ENCODE measurements at places on chromosomes 4 and X.

DNA sequence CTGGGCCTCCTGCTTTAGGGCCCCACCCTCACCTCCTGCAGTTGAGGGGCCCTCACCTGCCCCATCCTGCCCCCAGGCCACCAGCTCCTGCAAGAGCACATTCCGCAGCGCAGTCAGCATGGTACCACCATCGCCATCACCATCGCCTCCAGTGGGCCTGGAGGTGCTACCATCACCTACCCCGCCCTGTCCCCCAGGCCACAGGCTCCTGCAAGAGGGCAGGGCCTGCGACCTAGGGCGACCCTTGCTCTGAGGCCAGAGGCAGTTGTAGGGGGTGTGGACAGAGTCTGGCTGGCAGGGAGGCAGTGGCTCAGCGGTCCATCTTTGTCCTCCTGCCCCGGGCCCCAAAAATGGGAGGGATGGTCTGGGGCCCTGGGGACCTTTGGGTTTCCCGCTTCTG lies 3.9 kb upstream of the HAUS7 start:
- peaks cover 37% of the 10 kb centered on the region for H3K4me1 ChIP-seq
- H3K4me3 ChIP-seq, result peak overlapping the region; percentile 49
- no peaks in the 10 kb centered on the region for H3K27me3 ChIP-seq
- H3K36me3 ChIP-seq, result no peaks in the 10 kb centered on the region
- DNase-seq, result no peak

DNA sequence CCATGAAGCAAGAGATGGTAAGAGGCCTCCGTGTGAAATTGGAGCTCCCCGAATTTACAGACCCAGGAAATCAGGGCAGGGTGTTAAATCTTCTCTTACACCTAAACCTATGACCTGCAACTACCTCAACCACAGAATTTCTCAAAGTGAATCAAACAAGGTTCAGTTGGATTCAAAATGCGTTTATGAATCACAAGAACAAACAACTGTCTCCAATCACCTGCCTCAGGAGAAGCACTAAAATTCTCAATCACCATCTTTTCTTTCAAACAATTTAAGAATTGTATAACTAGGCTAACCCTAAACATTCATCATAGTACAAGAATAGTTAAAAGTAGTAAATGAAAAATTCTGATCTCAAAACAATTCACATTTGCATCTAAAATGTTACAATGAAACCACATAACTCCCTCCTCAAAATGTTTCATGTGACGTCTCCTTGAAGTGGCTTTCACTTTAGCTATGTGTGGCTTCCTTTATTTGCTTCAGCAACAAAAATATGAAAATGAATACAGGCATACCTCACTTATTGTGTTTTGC lies 19.2 kb downstream of the PPP3CA start:
- no peak overlapping the region for H3K4me3 ChIP-seq
- DNase-seq, result no peak
- H3K27ac ChIP-seq, result no peak overlapping the region
- H3K27me3 ChIP-seq, result no peaks in the 10 kb centered on the region
- H3K4me1 ChIP-seq, result peaks cover 37% of the 10 kb centered on the region

GRCh38 chrX:39161611-39162255 lies 360.5 kb downstream of the MID1IP1 start:
- H3K4me3 ChIP-seq, result no peak overlapping the region
- no peaks in the 10 kb centered on the region for H3K36me3 ChIP-seq
- H3K27ac ChIP-seq, result no peak overlapping the region
- no peaks in the 10 kb centered on the region for H3K4me1 ChIP-seq
- no peak for DNase-seq
- H3K27me3 ChIP-seq, result peaks cover 5% of the 10 kb centered on the region

DNA sequence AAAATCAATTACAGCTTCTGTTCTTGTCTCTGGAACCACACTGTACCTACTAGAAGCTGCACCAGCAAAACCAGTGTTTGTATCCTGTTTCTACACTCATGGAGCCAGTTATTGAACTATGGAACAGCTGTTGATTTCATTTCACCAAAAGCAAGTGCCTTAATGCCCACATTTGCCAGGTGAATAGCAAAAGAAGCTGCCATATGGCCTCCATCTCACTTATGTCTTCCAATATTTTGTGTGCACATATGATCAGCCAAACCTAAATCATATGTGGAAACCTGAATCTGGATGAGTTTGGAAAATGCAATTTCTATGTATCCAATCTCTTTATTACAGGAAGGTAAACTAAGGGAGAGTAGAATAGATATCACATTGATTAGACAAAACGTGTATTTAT lies 415.8 kb upstream of the GRID2 start:
- no peaks in the 10 kb centered on the region for H3K36me3 ChIP-seq
- no peaks in the 10 kb centered on the region for H3K27me3 ChIP-seq
- no peak for DNase-seq

- no peak overlapping the region for H3K27ac ChIP-seq
- no peak overlapping the region for H3K4me3 ChIP-seq
- no peaks in the 10 kb centered on the region for H3K36me3 ChIP-seq
- peaks cover 14% of the 10 kb centered on the region for H3K4me1 ChIP-seq
- DNase-seq, result peak; percentile 27
Observed at GRCh38 chr4:7462509-7462971, 27.8 kb upstream of the PSAPL1 start.

DNA sequence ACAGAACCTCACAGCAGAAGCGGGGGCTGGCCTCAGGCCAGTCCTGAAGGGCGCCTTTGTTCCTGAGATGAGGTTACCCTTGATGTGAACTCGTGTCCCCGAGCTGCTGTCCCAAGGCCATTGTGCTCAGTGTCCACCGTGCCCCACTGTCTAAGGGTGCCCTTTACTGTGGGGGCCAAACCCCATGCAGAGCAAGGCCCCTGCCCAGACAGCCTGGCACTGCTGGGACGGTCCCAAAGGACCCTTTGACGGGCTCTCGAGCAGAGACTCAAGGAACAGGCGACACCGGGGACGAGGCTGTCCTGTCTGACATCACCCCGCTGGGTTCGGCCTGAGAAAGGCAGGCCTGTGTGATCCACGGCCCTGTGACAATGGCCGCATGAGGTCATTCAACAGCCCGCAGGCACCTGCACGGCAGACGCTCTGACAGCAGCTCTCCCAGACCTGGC lies 100.6 kb downstream of the ABLIM2 start:
- H3K4me3 ChIP-seq, result no peak overlapping the region
- no peaks in the 10 kb centered on the region for H3K27me3 ChIP-seq
- peaks cover 6% of the 10 kb centered on the region for H3K4me1 ChIP-seq
- no peak for DNase-seq

GRCh38 chr4:24141836-24142235 lies 252.0 kb upstream of the PPARGC1A start:
- no peak for DNase-seq
- H3K27me3 ChIP-seq, result no peaks in the 10 kb centered on the region
- no peaks in the 10 kb centered on the region for H3K36me3 ChIP-seq
- H3K4me3 ChIP-seq, result no peak overlapping the region

- H3K4me1 ChIP-seq, result no peaks in the 10 kb centered on the region
- no peak overlapping the region for H3K4me3 ChIP-seq
- H3K27ac ChIP-seq, result no peak overlapping the region
- no peaks in the 10 kb centered on the region for H3K36me3 ChIP-seq
Observed at GRCh38 chr4:69239557-69240168, 25.1 kb upstream of the UGT2B11 start.

- DNase-seq, result no peak
- no peaks in the 10 kb centered on the region for H3K4me1 ChIP-seq
- H3K36me3 ChIP-seq, result no peaks in the 10 kb centered on the region
Observed at GRCh38 chr4:8886612-8887406, 15.2 kb upstream of the HMX1 start.

GRCh38 chrX:136262812-136263315 lies 11.7 kb upstream of the MAP7D3 start:
- DNase-seq, result no peak
- H3K27ac ChIP-seq, result no peak overlapping the region
- H3K27me3 ChIP-seq, result no peaks in the 10 kb centered on the region
- H3K36me3 ChIP-seq, result no peaks in the 10 kb centered on the region
- H3K4me3 ChIP-seq, result no peak overlapping the region

GRCh38 chr4:101753721-101754120 lies 36.8 kb upstream of the BANK1 start:
- no peaks in the 10 kb centered on the region for H3K4me1 ChIP-seq
- H3K36me3 ChIP-seq, result no peaks in the 10 kb centered on the region
- no peak overlapping the region for H3K4me3 ChIP-seq
- no peaks in the 10 kb centered on the region for H3K27me3 ChIP-seq
- H3K27ac ChIP-seq, result no peak overlapping the region

GRCh38 chr4:69601065-69601464 lies 38.4 kb downstream of the UGT2A2 start:
- no peak for DNase-seq
- no peak overlapping the region for H3K27ac ChIP-seq
- no peaks in the 10 kb centered on the region for H3K4me1 ChIP-seq
- no peaks in the 10 kb centered on the region for H3K36me3 ChIP-seq
- H3K27me3 ChIP-seq, result no peaks in the 10 kb centered on the region

GRCh38 chrX:64152857-64153256 lies 52.7 kb downstream of the AMER1 start:
- H3K4me3 ChIP-seq, result no peak overlapping the region
- H3K27me3 ChIP-seq, result no peaks in the 10 kb centered on the region
- no peaks in the 10 kb centered on the region for H3K36me3 ChIP-seq
- no peaks in the 10 kb centered on the region for H3K4me1 ChIP-seq

DNA sequence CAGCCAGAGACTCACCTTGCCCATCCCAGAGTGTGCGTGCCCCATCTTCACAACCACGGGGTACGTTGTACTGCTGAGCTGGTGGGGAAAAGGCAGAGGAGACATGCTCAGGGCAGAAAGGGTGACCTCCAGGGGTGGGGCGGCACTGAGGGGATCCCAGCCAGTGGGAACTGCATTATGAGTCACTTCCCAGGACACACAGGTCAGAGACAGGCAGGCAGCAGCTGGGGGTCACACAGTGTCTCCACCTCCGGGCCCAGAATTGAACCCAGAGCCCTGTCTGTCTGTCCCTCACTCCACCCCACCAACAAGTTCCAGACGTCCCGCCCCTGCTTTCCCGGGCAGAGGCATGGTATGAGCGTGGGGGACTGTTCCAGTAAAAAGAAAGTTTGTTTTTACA lies 4.8 kb upstream of the TIMP1 start:
- H3K4me3 ChIP-seq, result no peak overlapping the region
- H3K4me1 ChIP-seq, result peaks cover 5% of the 10 kb centered on the region
- no peak for DNase-seq
- no peaks in the 10 kb centered on the region for H3K36me3 ChIP-seq
- no peak overlapping the region for H3K27ac ChIP-seq

- H3K27ac ChIP-seq, result peak overlapping the region; percentile 43
- no peaks in the 10 kb centered on the region for H3K36me3 ChIP-seq
- peak; percentile 29 for DNase-seq
- H3K27me3 ChIP-seq, result no peaks in the 10 kb centered on the region
Observed at GRCh38 chr4:42282081-42282901, 115.0 kb upstream of the SHISA3 start.

DNA sequence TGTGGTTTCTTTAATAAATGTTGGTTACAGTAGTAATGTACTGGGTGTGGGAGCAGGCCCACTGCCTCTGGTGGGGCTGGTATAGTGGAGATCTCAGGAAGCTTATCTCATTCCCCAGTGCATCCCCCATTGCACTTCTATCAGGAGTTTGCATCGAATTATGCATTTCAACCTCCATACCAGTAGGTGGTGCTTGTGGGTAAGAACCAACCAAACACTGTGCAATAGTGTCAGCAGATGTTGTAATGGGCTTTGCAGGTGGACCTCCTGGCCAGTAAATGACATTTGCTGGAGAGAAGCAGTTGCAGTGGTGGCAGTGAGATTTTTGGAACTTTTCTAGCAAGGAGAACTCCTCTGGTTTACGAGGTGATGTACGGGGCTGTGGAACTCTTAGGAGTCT lies 150.6 kb downstream of the POU3F4 start:
- no peaks in the 10 kb centered on the region for H3K4me1 ChIP-seq
- H3K27me3 ChIP-seq, result no peaks in the 10 kb centered on the region
- H3K27ac ChIP-seq, result no peak overlapping the region
- H3K4me3 ChIP-seq, result no peak overlapping the region

GRCh38 chrX:133444952-133445831 lies 29.9 kb upstream of the GPC4 start:
- H3K4me1 ChIP-seq, result no peaks in the 10 kb centered on the region
- H3K36me3 ChIP-seq, result no peaks in the 10 kb centered on the region
- no peaks in the 10 kb centered on the region for H3K27me3 ChIP-seq
- DNase-seq, result no peak
- no peak overlapping the region for H3K27ac ChIP-seq
- H3K4me3 ChIP-seq, result peak overlapping the region; percentile 55

- H3K27me3 ChIP-seq, result no peaks in the 10 kb centered on the region
- H3K27ac ChIP-seq, result peak overlapping the region; percentile 30
- no peak for DNase-seq
- no peaks in the 10 kb centered on the region for H3K4me1 ChIP-seq
- H3K4me3 ChIP-seq, result no peak overlapping the region
- H3K36me3 ChIP-seq, result no peaks in the 10 kb centered on the region
Observed at GRCh38 chr4:38769857-38770256, 12.9 kb downstream of the TLR10 start.

GRCh38 chr4:155509555-155509954 lies 132.8 kb upstream of the MAP9 start:
- no peak for DNase-seq
- H3K27ac ChIP-seq, result peak overlapping the region; percentile 77
- peaks cover 71% of the 10 kb centered on the region for H3K4me1 ChIP-seq
- H3K4me3 ChIP-seq, result no peak overlapping the region
- no peaks in the 10 kb centered on the region for H3K36me3 ChIP-seq
- H3K27me3 ChIP-seq, result no peaks in the 10 kb centered on the region

GRCh38 chrX:52923781-52924241 lies 26.7 kb downstream of the FAM156B start:
- no peaks in the 10 kb centered on the region for H3K27me3 ChIP-seq
- DNase-seq, result peak; percentile 32
- peaks cover 8% of the 10 kb centered on the region for H3K4me1 ChIP-seq

DNA sequence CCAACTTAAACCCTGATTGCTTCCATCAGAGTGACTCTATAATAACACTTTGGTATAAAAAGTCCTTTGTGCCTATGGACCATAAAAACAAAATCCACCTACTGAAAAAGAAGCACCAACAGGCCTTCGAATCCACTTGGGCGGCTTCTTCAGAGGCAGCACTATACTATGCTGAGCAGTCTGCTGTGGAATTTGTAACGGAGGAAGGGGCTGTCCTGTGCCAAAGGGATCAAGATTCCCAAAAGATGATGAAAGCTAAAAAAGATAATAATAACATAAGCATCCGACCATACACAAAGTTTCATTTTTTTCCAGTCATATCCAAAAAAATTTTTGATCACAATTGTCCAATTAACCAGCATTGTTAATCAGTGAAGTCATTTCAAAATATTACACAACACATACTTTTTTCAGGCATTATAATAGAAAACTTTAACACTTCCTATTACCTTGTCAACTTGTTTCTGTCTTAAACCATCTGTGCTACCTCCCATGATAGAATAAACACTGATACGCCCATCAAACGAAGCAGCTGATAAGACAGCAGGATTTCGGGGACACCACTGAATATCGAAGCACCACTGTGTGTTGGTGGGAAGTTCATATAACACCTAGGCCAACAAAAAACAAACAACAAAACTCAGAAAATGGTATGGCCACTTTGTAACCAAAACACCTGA lies 24.1 kb downstream of the SEC31A start:
- peaks cover 98% of the 10 kb centered on the region for H3K36me3 ChIP-seq
- H3K4me1 ChIP-seq, result peaks cover 22% of the 10 kb centered on the region
- peak overlapping the region; percentile 31 for H3K27ac ChIP-seq
- H3K4me3 ChIP-seq, result no peak overlapping the region

Data from left ventricle myocardium inferior (tissue), 1 donor.